HFFc6 (cell line): ENCODE measurements at places on chromosomes 1 and 21. TPM values are rescaled to one million over a fixed set of nuclear protein-coding genes. Genes with fewer than 3 reads are reported as not detected.
A peak's percentile ranks its signal among the peaks of the same experiment; 100 is the strongest.

DNA sequence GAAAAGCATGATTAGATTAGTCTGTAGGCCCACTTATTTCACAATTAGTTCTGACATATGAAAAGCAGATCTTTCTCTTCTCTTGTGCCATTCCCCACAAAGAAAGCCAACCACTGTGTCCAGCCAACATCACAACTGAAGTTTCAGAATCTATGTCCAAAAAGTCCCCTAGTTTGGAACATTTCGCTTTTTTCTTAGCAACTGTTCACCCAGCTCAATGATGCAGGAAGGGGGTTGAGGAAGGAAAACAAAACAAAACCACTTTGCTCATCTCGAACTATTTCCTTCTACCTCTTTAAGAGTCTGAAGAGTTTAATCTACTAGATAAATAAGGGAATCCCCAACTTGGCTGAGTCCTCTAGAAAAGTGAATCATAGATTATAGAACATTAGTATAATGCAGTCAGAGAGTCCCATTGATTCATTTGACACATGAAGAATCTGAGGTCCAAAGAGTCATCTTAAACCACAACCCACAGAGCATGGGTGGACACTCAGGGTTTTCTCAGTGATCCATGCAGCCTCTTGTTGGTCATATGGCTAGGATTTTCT, 159.3 kb upstream of the SGIP1 start:
- peak; percentile 90 for DNase-seq

DNA sequence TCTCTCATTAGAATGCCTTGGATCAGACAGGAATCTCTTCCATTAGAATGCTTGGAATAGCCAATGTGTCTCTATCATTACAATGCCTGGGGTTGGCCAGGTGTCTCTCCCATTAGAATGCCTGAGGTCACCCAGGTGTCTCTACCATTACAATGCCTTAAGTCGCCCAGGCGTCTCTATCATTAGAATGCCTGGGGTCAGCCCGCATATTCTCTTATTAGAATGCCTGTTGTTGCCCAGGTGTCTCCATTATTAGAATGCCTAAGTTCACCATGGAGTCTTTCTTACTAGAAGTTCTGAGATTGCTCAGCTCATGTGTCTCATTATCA, 60.2 kb downstream of the RNF187 start:
- DNase-seq, result no peak

DNA sequence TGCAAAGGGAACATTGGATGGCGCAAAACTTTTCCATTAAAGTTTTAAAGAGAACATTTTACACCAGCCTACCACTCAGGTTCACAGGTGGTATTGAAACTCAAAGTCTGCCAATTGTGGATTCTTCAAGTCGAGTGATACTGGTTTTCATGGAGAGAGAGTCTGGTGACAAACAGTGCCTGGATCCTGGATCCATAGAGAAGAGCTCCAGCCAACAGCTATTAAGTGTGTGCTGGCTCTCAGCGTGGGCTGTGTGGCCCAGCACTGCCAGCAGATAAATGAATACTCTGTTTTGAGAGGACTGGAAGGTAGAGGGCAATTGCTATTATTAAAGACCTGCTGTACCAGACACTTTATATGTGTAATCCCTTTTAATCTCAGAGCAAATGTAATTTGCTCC, 118.9 kb upstream of the SYT6 start:
- no peak for DNase-seq

Gene VANGL1
- 16.1 to 20.6 TPM (median 18.9 TPM) in 3 replicates for total RNA-seq

Gene WDR64
- total RNA-seq, result not detected in 2 replicates
